ENCODE measurements at places on chromosomes 7 and 10.

GRCh38 chr7:92115821-92116220 is 18.5 kb downstream of the CYP51A1 start:
- no peak for DNase-seq

DNA sequence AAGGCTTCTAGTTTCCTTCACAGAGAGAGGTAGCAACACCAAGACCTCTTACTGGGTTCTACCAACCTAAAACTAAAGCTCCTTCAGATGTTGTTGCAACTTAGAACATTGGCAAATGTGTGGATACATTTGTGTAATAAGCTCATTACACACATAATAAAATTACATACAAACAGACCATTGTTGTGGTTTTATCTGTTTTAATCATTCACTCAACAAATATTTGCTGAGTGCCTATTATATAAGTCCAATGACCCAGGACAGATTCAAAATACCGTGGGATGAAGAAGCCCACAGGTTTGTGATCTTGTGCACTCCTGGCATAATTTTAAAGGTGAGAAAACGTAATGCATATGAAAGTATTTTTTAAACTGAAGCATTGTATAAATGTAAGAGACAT is 160.4 kb upstream of the NPVF start:
- DNase-seq: no peak

DNA sequence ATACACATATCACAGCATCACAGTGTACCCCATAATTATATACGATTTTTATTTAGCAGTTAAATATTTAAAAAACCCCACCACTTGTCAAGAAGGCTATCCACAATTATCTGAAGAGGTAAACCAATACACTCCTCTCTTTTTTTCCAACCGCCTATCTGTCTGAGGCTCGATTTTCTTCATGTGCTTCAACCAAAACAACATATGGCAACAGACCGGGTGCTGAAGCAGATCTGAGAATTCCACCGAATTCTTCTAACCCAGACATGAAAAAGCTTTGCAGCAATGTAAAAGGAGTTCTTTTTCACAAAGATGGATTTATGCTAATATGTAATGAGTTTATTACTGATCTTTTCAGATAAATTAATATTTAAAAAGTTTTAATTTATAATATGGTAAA is 132.4 kb upstream of the RHEB start:
- DNase-seq: no peak

GRCh38 chr10:32459051-32459698 is 13.2 kb downstream of the CCDC7 start:
- no peak for DNase-seq

GRCh38 chr10:78505657-78506056 is 472.0 kb downstream of the RPS24 start:
- DNase-seq: no peak

DNA sequence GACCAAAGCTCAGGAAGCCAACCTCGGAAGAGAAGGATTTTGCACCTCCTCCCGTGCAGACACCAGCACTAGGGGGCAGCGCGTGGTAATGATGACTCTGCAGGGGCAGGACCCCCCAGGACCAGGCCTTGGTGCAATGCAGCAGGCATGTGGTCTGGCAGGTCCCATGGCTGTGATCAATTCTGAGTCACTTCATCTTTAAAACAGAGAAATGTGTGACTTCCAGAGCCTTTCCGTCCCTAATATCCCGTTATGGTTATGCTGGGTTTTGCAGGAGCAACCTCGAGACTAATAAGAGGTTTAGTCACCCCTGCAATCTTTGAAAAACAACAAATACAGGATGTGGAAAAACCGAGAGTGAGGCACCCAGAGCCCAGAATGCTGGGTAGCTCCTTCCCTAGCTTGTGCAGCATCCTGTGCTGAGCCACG is 30.2 kb upstream of the GJD4 start:
- DNase-seq: no peak

DNA sequence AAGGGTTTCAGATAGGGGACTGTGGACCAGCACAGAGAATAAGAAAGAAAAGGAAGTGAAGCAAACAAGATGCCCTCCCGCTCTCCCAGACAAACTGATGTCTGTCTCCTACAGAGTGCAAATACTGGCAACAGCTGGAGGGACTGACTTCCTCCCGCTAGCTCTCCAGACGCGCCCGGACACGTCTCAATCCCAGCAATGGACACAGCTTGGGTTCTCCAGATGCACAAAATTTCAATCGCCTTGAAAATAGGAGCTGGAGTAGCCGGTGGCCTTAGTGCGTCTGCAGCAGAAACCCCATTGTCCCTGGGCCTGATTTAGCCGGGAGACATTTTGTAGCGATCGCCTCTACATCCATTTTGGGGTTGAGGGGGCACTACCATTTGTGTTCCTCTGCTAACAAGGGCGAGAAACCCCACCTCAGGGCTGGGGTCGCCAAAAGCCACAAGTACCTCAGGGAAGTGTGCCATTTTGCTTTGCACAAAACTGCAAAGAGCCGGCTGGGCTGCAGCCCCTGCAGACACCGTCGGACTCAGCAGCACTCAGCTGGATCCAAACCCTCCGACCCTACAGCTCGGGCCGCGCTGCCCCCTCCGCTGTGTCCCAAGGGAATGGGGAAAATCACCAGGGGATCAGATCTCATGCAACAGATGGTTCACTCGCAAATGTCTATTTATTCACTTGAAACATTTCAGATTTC is 5.9 kb downstream of the CPA2 start:
- peak; percentile 83 for DNase-seq

DNA sequence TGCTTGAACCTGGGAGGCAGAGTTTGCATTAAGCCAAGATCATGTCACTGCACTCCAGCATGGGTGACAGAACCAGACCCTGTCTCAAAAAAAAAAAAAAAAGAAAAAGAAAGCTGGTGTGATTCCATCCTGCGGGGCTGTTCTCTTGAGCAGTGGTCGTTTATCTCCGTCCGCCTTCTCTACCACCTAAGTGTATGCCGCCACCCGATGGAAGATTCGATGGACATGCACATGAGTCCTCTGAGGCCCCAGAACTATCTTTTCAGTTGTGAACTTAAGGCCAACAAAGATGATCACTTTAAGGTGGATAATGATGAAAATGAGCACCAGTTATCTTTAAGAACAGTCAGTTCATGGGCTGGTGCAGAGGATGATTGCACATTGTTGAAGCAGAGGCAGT is 65.7 kb downstream of the ABRAXAS2 start:
- no peak for DNase-seq

DNA sequence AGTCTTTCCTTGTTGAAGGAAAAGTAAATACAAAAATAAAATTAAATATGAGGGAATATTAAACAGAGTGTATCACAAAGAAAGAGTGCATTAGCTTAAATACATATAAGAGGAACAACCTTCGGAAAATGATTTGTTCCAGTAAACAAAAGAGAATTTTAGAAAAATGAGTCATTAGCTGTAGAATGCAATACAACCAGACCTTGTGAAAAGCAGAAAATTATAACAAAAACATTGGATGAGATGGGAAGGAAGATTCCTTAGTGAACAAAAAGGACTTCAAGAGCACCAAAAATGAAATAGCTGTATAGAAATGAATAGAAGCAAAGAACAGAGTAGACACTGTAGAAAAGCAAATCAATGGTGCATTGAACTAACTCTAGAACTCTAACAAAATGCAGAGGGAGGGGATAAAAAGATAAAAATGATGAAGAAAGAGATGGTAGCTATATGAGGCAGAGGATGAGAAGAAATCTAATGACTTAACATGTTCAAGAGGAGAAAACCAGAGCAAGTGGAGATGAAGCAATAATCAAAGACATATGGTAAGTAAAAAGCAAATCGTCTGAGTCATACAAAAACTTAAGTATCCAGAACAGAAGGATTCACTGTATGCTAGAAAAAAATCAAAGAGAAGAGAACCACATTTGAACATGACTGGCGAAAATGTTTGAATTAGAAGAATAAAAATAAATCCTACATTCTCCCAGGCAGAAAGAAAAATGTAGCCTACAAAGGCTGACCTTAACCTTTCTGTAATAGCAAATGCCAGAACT is 190.5 kb downstream of the TMEM26 start:
- DNase-seq: no peak

Data from NCI-H1092 (cell line).